ENCODE measurements at places on chromosomes 7 and 10. TPM values are rescaled to one million over a fixed set of nuclear protein-coding genes. Genes with fewer than 3 reads are reported as not detected.

DNA sequence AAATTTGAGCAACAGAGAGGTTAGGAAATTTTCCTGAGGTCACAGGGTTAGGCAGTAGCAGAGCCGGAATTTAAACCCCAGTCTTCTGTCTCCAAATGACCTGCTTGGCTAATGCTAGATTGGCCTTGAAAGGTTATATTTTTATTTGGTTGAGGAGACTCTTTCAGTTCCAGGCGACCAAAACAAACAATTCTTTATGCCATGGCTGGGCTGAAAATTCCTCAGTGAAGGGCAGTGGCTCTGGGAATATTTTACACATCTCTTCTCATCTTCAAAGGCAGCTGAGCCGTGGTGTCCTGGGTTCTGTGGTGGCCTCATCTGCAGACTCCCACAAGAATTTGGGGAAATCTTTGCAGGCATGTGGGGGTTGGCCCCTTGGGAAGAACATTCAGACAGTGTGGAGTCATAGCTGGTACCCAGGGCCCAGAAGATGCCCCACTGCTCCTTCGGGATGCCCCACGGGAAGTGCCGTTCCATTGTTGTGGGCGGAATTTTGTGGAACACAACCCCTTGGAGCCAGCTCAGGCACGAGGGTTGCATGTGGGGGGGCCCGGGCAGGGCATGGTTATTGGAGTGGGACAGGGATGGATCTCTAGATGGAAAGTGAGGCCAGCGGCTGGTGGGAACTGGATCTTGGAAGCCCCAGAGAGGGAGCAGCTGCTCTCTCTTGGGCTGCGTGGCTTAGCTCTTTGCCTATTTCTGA lies 33.2 kb downstream of the RPS24 start:
- DNase-seq, result no peak
- H3K4me3 ChIP-seq, result no peak overlapping the region
- no peaks in the 10 kb centered on the region for H3K36me3 ChIP-seq

GRCh38 chr7:57216340-57216739 lies 84.1 kb upstream of the ZNF479 start:
- no peak overlapping the region for H3K4me3 ChIP-seq
- H3K4me1 ChIP-seq, result no peaks in the 10 kb centered on the region
- no peaks in the 10 kb centered on the region for H3K27me3 ChIP-seq

- no peak overlapping the region for H3K4me3 ChIP-seq
- H3K27ac ChIP-seq, result no peak overlapping the region
- H3K4me1 ChIP-seq, result no peaks in the 10 kb centered on the region
Measured at GRCh38 chr7:71251706-71252105, 119.8 kb downstream of the GALNT17 start.

- H3K4me3 ChIP-seq, result no peak overlapping the region
- no peak for DNase-seq
- H3K36me3 ChIP-seq, result no peaks in the 10 kb centered on the region
- peaks cover 51% of the 10 kb centered on the region for H3K27me3 ChIP-seq
Measured at GRCh38 chr7:132685277-132685676, 109.0 kb upstream of the PLXNA4 start.

The GRID2IP gene
- total RNA-seq, result not detected

DNA sequence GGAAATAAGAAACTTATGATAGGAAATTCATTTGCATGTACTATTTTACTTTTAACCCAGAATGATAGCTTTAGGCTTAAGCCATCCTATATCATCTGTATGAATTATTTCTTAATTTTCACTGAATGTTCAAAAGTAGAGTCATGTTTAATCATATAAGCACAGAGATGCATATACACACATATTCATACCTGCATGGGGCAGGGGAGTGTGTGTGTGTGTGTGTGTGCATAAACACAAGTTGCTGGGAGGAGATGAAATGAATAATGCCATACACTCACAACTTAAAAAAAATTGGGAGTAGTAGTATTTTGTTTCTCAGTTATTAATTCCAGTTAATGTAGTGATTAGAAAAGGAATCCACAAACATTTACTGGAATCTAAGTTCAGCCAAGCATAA lies 83.1 kb upstream of the IKZF1 start:
- H3K4me3 ChIP-seq, result no peak overlapping the region
- no peaks in the 10 kb centered on the region for H3K27me3 ChIP-seq
- no peak overlapping the region for H3K27ac ChIP-seq
- peaks cover 7% of the 10 kb centered on the region for H3K4me1 ChIP-seq
- DNase-seq, result no peak
- H3K36me3 ChIP-seq, result no peaks in the 10 kb centered on the region

The TAS2R4 gene
- 0.51 TPM for total RNA-seq

The ASZ1 gene
- total RNA-seq, result not detected

All from K562 (cell line).